Astrocyte of the hippocampus (primary cell): ENCODE measurements at places on chromosomes 11 and 22.

DNA sequence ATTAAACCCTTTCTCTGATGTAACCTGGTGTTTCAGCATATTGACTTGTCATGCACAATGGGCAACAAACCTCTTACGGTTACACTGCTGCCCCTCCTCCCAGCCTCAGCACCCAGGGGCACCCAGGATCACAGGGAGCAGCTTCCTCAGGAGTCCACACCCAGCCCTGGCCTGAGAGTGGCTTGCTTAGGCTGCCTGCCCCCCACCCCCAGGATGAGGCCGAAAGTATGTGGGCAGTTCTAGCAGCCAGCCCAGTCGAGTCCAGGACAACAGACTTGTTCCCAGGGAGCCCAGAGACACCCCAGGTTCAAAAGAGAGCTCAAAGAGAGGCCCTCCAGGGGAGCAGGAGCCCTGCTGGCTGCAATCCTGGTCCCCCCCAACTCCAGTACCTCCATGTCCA, 108.1 kb upstream of the THY1 start:
- no peak for DNase-seq

- DNase-seq: no peak
These were observed 2.2 kb upstream of the MTA2 start for GRCh38 chr11:62603776-62604299.

- no peak for DNase-seq
These were observed 77.5 kb upstream of the CLMP start for GRCh38 chr11:123272565-123272964.

DNA sequence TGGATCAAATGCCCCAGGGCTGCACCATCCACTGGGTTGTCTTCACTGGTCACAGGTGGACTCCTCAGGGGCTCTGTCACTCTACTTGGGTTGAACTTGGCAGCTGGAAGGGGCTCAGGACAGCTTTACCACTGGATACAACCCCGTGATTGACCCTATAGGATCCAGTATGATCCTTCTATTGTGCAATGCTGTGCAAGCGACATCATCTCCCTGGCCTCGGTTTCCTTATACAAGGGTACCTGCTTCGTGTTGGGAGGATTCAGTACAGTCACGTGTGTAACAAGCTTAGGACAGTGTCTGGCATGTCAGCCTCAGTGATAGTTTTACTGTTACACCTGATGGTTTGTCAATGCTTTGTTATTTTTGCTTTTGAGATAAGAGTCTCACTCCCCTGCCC, 20.5 kb upstream of the MIEF1 start:
- no peak for DNase-seq
